Esophagus muscularis mucosa (tissue), 4 donors: ENCODE measurements at places on chromosomes 1 and 21. TPM values are rescaled to one million over a fixed set of nuclear protein-coding genes. Genes with fewer than 3 reads are reported as not detected.

DNA sequence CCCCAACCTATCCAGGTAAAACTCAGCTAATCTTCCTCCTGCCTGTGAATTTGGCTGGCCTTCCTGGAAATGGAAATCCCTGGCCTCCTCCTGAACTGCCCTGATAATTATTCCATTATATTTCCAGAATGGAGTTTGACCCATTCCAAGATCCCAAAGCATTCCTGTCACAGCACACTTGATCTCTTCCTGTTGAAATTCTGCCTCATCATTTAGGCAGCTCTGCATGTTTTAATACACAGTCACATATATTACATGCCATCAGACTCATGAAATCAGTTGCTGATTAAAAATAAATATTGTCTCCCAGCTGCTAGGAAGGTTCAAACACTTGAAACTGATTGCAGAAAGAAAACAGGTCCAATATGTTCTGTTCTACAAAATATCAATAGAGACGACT, 148.2 kb upstream of the PALMD start:
- no peak for DNase-seq

- no peak for DNase-seq
Observed at GRCh38 chr21:36790616-36791015, 91.7 kb downstream of the SIM2 start.

GRCh38 chr1:21271550-21271949, 18.7 kb downstream of the ECE1 start:
- no peak for DNase-seq

DNA sequence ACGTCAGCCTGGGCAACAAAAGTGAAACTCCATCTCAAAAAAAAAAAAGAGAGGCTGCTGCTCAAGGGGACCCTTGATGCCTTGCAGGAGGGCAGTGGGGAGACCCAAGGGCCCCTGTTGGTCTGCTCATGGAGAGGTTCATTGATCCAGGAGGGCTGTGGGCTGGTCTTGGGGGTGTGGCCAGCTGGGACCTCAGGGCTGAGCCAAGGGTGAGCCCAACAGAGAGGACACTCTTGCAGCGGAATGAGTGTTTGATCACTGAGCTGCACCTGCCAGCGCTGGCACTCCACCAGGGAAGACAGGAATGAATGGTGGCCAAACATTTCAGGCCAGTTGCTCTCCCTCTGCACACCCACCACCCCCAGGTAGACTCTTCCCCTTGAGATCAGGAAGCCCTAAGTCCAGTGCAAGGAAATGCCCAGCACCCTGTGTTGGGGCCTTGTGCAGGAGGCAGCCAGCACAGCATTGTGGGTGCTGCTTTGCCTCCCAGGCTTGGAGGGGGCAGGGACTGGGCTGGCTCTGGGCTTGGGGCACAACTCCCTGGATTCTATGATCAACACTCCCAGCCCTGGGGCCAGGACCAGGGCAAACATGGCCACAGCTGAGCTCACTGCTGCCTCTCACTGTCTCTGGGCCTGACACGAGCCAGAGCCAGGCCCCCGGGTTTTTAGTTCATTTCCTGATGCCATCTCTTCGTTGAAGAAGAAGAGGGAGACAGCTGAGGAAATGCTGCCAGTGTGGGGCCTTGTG, 50.7 kb downstream of the IRF2BP2 start:
- DNase-seq = no peak

DNA sequence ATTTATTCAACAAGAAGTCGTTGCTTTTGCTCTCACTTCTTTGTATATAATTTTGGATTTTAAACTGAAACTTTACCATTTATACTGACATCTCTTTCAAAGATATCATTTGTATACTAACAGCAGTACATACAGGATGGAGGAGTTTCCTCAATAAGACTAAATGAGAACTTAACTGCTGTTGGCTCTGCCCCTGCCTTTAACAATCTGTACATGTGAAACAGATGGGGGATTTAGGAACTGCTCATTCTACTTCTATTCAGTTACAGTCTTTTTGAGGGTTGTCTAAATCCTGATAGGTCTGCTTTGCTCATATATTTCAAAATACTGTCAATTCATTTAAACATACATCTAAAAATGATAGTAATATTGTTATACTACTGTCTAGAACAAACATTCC, 663.2 kb downstream of the ADGRL2 start:
- no peak for DNase-seq

MYBPH gene
- total RNA-seq = not detected

- DNase-seq = no peak
Observed at GRCh38 chr1:153777648-153778047, 2.4 kb downstream of the SLC27A3 start.

DNA sequence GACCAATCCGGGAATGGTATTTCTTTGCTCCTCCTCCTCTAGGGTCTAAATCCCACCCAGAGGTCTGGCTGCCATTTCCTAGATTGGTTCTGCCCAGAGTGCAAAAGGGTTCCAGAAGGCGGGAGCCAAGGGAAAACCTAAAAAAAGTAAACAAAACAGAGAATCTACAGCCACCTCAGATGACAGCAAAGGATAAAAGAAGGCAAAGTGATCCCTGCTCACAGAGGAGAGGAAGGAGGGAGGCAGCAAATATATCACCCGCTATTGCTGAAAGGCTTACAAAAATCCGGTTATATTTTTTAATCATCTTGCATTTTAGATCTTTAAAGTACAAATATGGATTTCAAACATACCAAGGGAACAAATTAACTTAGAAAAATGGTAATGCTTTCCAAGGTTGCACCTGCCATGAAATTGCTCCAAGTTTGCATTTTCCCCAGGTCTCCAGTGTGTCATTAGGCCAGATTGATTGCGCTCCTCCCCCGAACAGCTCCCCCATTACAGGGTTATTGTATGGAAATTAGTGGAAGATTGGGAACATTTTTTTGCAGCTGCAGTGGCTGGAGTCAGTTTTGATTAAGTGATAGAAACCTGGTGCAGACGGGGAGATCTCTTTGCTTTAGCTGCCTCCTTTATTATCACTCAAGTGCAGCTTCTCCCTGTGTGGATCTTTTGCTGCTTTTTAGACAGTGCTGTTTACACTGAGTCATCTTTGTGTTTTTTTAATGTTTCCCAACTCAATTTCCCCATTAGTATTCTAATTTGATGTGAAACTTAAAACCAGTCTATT, 280.5 kb upstream of the CAMK1G start:
- no peak for DNase-seq

DNA sequence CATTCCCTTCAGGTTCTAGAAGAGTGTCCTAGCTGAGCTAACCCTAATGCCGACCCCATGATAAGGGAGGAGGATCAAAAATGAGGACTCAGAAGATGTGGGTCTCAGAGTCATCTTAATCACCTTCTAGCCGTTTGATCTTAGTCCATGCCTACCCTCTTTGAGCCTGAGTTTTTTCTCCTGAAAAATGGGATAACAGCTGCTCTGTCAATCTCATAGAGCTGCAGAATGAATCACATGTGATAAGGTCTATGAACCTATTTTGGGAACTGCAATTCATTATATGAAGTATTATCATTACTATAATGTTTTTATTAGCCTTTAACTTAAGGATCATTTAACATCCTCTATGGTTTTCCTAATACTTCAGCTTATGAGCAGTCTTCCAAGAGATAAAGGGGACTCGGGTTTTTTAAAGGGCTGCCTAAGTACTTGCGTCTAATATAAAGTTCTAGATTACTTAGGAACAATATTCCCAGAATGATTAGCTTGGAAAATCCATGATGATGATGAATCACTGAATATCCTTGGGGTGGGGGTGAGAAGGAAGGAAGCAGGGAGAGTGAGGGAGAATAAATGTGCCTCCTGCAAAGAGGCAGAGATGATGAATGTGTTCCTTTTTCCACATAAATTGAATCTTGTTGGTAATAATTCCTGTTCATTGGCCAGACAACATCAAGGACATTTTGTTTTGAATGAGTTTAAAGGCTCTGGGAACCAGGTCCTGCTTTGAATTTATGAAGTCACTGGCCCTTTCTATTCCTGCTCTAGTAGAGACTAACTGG, 66.8 kb downstream of the COLGALT2 start:
- DNase-seq = no peak

- DNase-seq = no peak
Observed at GRCh38 chr1:65772607-65773006, 20.1 kb upstream of the PDE4B start.

E2F2 gene
- 0.11 TPM for total RNA-seq

DNA sequence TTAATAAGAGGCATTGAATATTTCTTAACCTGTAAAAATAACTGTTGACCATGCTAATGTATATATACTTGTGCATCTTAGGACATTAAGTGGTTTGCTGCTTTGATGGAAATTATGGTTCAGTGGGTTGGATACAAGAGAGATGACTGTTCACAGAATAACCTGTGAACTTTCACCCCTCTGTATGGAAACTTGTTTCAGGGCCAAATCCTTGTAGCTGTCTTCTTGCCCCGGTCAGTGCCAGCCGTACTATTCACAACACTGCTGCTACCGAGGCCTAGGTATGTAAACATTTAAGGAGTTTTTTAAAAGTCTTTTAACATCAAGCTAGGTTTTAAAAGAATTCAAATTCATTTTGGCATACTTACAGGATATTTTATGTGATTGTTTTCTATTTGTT, 16.1 kb downstream of the DONSON start:
- no peak for DNase-seq

RNU1-1 gene
- total RNA-seq = not detected

TAL1 gene
- 4.3 TPM for total RNA-seq

- DNase-seq = no peak
Observed at GRCh38 chr1:61083013-61083806, 849 bp downstream of the NFIA start.

DNA sequence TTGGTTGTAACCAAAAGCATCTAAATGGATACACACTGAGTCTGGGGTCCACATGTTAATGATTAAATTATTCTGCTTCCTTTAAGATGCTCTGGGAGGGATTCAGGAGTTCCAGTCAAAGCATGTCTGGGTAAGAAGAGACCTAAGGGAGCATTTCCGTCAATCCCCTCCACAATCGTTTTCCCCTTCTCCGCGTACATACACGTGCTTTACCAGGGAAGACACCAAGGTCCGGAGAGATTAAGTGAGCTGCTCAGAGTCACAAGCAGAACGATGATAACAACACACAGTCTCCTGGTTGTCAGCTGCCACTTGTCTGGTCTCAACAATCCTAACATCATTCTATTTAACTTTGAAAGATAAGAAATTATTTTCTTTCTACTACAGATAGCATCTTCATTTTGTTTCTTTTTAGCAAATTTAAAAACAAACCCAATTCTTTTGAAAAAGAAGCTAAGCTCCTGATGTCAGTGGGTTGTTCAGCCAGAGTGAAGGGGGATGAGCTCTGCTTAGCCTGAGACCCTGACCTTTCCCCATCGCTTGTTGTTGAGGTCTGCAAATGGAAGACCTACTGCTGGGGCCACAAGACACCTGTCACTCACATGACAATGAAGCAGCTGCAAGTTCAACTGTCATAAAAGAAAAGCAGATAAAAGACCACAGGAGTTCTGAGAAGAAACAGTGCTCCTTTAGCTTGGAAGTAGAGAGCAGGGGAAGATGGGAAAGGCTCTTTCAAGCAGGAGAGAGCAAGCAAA, 4.5 kb downstream of the PAFAH2 start:
- no peak for DNase-seq

DNA sequence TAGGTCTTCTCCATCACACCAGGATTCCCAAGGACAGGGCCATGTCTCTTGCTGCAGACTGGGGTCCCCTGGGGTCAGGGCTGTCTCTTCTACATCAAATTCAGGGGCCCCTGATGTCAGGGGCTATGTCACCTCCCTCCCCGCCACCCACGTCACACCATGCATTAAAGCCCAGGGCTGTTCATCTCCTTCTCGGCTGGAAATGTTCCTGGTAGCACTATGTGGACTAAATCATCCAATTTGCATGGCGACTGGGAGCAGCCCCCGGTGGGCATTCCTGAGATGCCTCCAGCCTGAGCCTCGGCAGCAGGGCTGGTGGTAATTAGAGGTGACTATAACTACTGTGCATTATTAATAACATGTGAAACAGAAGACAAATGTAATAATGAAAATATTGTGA, 151.7 kb upstream of the HMGB4 start:
- no peak for DNase-seq

- DNase-seq = no peak
Observed at GRCh38 chr1:17723684-17724083, 31.4 kb upstream of the ACTL8 start.

RGS7 gene
- total RNA-seq = 0.33 TPM

DNA sequence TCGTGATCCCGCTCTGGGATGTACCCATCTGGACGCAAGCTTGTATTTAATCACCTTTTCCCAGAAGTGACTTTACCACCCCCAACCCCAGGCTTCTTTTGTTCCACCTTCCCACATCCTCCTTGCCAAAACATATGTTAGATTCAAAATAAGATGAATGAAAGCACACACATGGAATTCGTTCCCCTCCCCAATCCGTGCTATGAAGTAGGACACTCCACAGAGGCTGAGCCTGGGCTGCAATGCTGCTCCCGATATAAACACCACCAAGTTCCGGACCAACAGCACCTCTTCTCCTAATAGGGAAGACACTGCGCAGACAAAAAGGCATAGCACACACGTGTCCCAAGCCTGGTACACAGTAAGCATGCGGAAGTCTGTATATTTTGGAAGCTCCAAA, 86.1 kb downstream of the CLSTN1 start:
- DNase-seq = no peak

LCE1C gene
- total RNA-seq = not detected

DNA sequence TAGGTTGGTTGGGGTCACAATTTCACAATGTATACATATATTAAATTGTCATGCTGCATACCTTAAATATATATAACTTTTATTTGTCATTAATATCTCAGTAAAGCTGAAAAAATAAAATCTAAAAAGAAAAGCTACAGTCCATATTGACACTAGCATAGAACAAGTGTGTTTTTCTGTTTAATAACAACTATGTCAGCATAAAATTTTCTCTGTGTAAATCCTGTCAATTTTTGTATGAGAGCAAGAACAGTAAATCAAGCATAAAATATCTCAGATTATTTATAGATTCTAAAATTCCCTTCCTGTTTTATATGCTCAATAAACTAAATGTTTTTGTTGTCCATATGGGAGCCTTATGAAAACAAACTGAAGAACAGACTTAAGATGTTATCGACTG, 739.2 kb downstream of the MRPL39 start:
- DNase-seq = no peak
